Hematopoietic multipotent progenitor cell treated with erythropoietin and hydrocortisone succinate and interleukin-3 and kit ligand, for 4 days (in vitro differentiated cells): ENCODE measurements at places on chromosomes 16 and 17.
A peak's percentile ranks its signal among the peaks of the same experiment; 100 is the strongest.

- peak; percentile 63 for DNase-seq
These were observed 45.6 kb downstream of the CYB5B start for GRCh38 chr16:69469807-69470561.

DNA sequence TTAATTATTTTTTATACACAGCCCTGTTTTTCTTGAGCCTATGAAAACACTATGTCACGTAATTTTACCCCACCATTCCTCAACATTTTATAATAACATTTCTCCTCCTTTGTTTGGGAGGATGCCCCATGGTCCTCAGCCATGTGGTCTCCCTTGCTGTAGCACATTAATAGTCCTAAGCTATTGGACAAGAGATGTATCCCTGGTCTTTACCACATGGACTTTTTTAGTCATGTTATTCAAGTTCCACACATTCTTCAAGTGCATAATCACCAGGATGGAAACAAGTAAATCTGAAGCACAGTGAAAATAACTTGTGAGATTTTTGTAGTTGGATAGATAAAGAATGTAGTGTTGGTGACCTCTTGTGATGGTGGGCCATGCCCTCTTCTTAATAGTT lies 2.0 kb upstream of the KRTAP2-3 start:
- DNase-seq, result no peak

- peak; percentile 75 for DNase-seq
These were observed 3.3 kb upstream of the LAT start for GRCh38 chr16:28981517-28981916.

DNA sequence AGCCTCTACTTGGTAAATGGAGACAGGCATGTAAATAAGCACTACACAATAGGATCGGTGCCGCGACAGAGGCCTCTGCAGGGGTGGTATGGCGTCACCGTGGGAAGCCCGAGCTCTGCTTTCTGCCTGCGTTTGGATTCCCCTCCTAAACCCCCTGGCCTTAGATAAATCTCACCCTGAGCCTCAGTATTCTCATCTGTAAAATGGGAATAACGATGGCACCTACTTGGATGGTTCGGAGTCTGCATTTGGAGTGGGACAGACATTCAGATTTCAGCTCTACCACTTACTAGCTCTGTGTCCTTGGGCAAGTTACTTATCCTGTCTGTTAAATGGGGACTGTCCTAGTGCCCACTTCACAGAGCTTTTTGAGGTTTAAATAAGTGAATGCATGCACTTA lies 42.8 kb upstream of the TNRC6A start:
- no peak for DNase-seq

GRCh38 chr16:27671410-27671809 lies 121.5 kb downstream of the KATNIP start:
- DNase-seq, result no peak

DNA sequence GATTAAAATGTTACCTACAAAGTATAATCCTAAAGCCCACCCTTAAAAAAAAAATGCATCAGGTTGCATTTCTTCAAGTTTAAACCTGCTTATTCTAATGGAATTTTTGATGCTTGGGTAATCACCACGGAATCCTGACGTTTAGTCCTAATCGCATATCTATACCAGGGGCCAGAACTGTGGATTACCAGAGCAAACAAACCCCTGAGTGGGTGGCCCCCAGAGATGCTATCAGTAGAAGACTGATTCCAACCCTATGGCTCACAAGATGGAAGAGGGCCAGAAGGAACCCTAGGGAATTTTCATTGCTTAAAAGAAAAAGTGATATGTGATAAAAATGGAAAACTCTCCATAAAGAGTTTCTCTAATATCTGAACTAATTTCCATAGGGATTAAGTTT lies 152.2 kb upstream of the NOG start:
- no peak for DNase-seq

DNA sequence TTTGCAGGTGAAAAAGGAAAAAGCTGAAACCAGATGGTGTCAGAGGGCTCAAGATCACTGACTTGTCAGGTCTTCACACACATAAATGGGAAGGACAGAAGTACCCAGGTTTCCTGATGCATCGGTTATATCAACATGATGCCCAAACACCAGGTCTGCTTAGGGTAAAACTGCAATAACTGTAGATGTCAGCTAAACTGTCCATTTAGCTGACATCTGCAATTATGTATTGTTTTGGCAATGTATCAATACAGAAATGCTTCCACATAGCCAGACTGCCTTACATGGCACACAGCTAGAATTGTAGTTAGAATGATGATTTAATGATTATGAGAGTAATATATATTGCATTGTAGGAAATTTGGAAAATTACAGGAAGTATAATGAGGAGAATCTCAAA lies 5.0 kb downstream of the ACSM3 start:
- no peak for DNase-seq

GRCh38 chr16:65212791-65213190 lies 90.9 kb upstream of the CDH11 start:
- no peak for DNase-seq

GRCh38 chr17:46910179-46910927 lies 12.6 kb upstream of the GOSR2 start:
- no peak for DNase-seq

DNA sequence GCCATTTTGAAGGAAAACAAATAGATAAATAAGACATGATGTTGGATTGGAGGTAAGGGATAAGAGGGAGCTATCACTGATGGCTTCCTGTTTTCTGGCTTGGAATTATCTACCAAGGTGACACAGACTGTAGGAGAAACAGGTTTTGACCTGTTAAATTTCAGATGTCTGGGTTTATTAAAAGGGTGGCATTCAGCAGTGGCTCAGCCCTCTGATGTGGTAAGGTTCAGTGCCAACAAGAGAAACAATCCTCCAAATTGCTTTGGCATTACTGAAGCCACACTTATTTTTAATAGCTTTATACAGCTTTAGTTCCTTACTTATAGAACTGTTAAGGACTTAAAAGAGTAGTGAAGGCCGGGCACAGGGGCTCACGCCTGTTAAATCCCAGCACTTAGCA lies 37.0 kb upstream of the AKAP1 start:
- DNase-seq, result no peak

- no peak for DNase-seq
These were observed 32.5 kb upstream of the MYO18A start for GRCh38 chr17:29212681-29213121.

- no peak for DNase-seq
These were observed 29.7 kb downstream of the MGRN1 start for GRCh38 chr16:4654011-4654963.

DNA sequence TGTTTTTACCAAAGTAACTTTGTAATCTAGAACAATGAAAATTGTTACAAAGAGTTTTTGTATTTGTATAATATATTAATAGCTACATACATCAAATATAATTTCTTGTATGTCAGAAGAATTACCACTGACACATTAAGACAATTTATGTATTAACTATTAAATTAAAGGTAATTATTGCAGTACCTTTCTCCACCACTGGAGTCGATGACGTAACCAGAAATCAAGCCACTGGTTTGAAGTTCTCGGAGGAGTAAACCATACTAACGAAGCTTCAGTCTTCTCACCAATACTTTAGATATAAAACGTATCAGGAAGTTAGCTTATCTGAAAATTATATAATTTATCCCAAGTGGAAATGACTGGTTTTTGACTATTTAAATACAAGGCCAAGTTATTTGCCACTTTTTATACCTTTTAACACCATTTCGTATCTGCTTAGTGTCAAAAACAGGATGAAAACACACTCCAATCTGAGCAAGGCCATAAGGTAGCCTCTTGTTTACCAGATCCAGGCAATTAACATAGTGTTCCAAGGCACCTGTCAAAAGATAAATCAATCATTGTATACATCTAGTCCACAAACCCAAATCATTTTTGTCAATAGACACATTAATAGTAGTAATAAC lies 4.3 kb downstream of the POLG2 start:
- peak; percentile 71 for DNase-seq

- DNase-seq, result no peak
These were observed 31.7 kb downstream of the RNF112 start for GRCh38 chr17:19442731-19443130.

DNA sequence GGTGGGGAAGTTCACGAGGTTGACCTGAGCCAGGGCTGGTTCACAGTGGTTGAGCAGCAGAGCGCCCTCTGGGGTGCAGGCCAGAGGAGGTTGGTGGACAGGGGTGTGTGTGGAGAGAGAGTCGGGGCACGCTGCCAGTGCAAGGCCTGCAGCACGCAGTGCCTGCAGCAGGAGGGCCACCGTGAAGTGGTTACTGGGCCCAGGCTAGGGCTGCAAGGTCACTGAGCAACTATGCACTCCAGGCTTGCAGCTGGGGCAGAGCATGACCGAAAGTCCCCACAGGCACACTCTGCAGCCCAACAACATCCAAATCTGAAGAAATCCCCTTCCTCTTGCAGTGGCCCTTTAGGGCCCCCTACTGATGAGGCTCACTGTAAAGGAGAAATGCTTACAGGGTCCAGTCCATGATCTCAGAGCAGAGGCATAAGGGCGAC lies 89.1 kb upstream of the NOL11 start:
- DNase-seq, result peak; percentile 18

- peak; percentile 28 for DNase-seq
These were observed 57.2 kb upstream of the CACNG5 start for GRCh38 chr17:66777689-66778225.

DNA sequence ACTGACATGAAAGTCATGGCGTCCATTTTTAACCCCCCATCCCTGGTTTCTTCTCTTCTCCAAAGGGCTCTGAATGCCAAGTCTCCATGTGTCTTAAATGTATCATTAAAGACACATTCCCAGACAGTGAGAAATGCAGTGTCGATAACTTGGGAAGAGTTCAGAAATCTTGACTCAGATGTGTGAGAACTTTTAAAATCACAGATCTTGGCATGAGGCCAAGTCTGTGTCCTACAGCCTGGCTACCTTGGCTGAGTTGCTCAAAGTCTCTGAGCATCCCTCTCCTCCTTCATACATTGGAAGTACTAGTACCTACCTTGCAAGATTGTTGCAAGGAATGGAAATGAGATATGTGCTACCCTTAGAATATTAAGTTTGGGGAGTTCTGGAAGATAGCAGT lies 1046.5 kb upstream of the RBFOX1 start:
- no peak for DNase-seq

DNA sequence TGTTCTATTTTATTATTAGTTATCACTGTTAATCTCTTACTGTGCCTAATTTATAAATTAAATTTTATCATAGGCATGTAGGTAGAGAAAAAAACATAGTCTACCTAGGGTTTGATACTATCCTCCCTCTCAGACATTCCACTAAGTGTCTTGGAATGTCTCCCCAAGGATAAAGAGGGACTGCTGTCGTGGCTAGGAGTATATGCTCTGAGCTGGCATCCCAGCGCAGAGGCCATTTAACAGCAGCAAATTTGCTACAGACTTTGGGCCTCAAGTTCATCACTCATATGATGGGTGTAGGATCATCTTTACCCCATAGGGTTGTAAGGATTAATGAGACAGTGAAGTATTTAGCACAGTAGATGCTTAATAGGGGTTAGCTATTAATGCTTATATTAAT lies 56.7 kb downstream of the ZFHX3 start:
- no peak for DNase-seq

- DNase-seq, result peak; percentile 68
These were observed 30.4 kb downstream of the CFDP1 start for GRCh38 chr16:75402821-75403475.

- DNase-seq, result peak; percentile 57
These were observed 17.5 kb downstream of the WWOX start for GRCh38 chr16:78116946-78117345.

DNA sequence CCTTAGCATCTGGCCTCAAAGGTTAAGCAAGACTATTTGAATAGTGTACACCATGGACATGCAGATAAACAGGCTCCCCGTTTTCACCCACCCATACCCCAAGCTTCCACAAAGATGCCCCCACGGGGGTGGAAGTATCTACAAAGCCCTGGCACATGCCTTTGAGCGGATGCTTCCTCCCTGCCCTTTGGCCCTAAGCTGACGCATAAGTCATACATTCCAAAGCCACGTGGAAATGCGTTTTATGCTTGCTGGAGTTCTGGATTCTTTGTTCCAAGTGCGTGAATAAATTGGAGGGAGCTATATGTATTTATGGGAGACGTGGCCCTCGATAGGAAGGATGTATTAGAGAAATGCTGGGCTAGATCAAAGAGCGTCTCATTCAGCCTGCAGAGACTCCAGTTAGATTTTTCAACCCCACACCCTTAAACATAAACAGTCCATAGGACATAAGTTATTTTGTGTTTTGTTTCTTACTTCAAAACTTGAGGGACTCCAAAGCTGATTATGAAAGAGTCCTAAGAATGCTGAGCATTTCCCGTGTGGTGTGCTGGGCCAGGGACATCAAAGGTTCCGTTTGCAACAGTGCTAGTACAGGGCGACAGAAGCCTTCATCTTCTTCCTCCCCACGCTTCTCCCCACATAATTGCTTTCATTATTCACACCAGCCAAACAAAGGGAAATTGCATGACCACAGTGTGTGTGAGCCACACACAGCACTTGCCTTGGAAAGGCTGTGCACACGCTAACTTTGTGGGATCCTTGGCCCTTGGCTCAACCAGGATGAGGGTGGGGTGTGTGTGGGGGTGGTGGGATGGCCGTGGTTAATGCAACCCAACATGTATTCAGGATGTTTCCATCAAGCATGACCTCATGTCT lies 73.6 kb downstream of the WIPI1 start:
- no peak for DNase-seq

DNA sequence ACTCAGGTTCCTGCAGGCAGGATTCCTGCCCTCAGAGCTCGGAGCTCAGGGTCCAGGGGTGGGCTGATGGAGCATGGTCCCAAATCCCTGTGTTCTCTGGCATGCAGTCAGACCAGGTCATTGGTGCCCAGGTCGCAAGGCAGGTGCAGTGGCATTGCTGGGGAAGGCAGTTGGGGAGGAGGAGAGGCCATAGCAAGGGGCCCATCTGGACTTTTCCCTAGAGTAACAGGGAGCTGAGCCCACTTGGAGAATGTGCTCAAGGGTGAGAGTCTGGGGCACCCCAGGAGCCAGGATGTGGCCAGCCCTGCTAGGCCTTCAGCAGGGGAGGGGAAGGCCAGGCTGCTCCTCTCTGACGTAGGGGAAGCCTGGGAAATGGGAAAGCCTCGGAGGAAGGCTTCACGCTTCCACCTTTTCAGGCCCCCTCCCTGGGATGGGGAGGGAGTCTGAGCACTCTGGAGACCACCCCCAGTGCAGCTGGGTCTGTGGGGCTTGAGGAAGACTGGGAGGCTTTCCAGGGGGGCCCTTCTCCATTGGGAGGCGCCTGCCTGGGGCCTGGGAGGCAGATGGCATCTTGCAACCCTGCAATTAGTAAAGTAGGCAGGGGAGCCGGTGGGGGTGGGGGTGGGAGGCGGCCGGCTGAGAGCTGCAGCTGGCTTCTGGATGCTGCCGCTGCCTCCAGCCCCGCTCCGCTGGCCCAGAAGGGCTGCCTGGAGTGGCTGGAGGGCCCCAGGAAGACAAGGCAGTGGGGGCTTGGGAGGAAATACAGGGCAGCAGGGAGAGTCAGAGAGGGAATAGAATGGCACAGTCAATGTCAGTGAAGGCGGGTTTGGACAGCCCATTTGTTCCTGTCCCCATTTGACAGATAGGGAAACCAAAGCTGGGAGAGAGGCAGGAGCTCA lies 21.1 kb upstream of the DOK4 start:
- DNase-seq, result no peak
